Glutamatergic neuron (in vitro differentiated cells): ENCODE measurements at places on chromosomes 11 and 22. TPM values are rescaled to one million over a fixed set of nuclear protein-coding genes. Genes with fewer than 3 reads are reported as not detected.

DNA sequence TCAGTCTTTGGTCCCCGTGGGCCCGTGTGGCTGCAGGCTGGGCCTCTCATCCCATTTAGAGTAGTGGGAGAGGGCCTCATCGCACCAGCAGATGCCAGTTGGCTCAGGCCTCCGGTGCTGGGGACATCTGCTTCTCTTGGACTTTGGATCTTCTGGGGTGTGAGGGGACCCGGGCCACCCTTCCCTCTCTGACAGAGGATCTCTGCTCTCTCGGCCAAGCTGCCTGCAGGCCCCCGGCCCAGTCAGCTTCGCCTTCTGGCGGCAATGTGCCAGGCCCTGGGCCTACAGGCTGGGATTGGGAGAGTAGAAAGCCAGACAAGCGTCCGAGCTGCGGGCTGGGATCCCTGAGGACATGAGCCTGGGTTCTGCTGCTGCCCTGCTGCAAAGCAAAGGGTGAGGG is 15.0 kb upstream of the FGF3 start:
- no peak for DNase-seq

GRCh38 chr11:59810911-59811259 is 307 bp upstream of the MRPL16 start:
- DNase-seq: no peak

DNA sequence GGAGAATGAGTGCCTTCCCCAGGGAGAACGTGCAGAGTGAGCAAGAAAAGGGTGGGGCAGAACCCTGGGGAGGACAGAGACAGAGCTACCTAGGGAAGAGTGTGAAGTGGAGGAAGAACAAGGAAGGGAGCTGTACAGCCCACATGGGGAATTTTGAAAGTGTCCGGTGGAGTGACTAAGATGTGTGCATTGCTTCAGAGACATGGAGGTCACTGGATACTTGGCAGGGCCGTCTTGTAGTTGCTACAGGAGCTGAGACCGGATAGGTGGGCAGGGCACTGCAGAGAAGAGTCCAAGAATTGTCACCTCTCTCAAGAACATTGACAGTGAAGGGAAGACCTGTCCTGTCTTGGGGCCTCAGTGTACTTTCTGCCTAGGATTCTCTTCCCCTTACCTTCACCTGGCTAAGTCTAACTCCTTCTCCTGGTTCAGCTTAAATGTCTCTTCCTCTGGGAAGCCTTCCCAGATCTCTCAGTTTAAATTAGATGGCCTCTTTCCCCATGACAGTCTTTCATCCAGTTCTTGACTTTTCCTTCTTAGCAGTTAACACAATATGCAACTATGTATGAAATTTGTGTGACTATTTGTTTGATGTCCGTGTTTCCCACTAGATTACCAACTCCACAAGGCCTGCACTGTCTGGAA is 9.2 kb upstream of the P2RY6 start:
- DNase-seq: no peak

GRCh38 chr11:792873-793272 is 3.0 kb upstream of the CEND1 start:
- DNase-seq: no peak

The OR8D4 gene
- not detected for total RNA-seq

The ELMOD1 gene
- total RNA-seq: 0.81 TPM

The IRAG1 gene
- total RNA-seq: 4.2 TPM

The ACR gene
- total RNA-seq: not detected

The SLC22A8 gene
- total RNA-seq: not detected
